Foreskin keratinocyte (primary cell): ENCODE measurements at places on chromosomes 16 and 17.

DNA sequence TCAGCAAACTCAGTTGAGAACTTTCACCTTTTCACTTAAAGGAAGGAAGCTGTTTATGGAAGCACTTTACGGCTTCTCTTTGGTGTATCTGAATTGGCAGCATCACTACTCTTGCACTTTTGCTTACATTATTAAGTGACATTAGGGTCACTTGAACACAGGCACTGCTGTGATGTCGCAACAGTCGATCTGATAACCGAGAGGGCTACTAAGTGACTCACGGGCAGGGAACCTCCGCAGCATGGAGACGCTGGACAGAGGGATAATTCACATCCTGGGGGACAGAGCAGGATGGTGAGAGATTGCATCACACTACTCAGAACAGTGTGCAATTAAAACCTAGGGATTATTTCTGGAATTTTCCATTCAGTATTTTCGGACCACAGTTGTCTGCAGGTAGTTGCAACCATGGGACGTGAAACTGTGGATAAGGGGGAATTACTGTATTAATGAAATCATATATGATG, 56.5 kb downstream of the DNAH2 start:
- no peak for DNase-seq

GRCh38 chr16:6035161-6035560, 937.6 kb upstream of the EEF2KMT start:
- no peak for DNase-seq

DNA sequence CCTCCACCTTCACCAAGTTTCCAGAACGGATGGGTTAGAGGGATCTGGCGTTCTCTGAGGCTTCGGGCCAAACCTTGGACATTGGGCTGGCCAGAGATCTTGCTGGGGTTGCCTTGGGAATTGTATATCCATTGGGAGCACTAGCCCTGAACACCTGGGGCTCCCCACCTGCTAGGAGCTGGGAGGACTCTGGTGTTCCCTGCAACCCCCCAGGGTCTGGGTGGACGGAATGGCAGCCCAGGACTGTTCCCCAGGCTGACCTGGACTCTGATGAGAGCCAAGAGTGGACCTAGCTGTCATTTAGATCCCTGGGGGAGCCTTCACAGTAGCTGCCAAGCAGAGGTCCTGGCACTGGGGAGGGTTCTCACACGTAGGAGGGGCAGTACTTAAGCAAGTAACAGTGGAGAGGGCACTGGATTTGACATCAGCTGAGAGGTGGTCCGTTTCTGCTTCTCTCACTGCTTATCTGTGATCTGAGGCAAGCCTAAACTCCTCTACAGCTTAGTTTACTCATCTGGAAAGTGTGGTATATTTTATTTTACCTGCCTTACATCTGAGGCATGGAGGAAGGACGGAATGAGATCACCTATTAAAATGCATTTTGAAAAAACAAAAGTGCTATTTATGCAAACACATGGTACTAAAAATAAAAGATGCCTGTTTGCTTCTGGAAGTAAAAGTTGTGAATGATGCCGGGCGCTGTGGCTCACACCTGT, 11.7 kb downstream of the SOCS3 start:
- no peak for DNase-seq

DNA sequence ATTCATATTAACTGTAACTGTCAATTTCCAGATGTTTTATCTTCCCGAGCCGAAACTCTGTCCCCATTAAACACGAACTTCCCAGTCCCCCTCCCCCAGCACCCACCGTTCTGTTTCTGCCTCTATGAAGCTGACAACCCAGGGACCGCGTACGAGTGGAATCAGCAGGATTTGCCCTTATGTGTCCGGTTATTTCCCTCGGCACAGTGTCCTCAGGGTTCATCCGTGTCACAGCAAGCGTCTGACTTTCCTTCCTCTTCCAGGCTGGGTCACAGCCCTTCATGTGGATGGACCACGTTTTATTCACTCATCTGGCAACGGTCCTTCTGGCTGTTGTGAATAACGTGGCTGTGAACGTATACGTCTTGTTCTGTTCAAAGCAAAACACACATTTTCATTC, 31.3 kb downstream of the METRNL start:
- no peak for DNase-seq

- DNase-seq = no peak
Measured at GRCh38 chr17:21535686-21536375, 156.5 kb upstream of the KCNJ18 start.

DNA sequence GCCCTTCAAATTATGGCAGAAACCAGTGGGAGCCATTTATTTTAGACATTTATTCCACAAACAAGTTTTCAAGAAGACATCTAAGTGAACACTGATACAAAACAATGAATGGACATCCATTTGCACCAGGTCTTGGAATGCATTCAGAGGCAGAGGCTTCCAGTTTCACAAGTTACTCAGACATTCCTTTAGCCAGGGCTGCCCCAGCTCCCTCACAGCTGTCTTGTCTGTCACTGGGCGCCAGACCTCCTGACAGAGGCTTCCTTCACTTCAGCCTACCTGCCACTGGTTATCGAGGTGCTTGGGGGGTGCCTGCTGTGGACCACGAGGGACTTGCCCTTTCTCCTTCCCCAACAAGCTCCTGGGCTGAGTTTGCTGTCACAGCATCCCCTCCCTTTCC, 19.2 kb downstream of the AQP8 start:
- no peak for DNase-seq

DNA sequence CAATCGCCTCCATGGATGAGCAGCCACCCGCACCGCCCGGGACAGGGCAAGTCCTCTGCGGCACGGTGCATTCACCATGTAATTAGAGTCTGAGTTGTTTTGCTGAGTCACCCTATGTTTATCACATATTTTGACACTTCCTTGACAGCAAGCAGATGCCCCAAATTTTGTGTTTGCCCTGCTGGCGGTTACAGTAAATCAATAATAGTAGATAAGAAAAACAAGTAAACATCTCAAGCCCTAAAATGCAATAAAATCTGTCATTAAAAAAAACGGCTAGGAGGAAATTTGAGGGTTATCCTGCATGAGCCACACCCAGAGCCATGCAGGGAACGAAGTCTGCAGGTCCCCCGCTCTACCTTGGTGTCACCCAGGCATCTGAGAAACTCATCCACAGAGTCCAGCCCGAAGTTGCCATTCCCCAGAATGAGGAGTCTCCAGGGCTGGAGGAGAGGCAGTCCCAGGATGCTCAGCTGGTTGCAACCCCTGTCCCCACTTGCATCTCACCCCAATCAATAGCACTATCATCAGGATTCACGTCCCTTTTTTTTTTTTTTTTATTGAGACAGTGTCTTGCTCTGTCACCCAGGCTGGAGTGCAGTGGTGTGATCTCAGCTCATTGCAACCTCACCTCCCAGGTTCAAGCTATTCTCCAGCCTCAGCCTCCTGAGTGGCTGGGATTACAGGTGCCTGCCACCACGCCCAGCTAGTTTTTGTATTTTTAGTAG, 16.5 kb upstream of the ST6GALNAC1 start:
- no peak for DNase-seq

DNA sequence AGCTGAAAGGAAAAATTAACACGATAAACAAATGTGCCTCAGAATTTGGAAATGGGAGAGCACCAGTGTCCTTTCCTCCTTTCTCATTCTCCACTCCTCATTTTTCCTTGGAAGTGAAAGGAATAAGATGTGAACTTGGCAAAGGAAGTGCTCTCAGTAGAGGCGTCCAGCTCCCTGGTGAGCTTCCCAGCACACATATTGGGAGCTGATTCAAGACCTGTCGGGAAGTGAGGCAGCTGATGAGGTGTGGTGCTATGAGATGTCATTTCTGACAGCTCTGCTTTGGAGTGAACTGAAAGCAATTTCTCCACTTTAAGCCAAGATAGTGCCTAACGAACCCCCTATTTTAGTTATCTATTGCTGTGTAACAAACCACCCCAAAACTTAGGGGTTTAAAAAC, 238.5 kb upstream of the IRX3 start:
- no peak for DNase-seq

DNA sequence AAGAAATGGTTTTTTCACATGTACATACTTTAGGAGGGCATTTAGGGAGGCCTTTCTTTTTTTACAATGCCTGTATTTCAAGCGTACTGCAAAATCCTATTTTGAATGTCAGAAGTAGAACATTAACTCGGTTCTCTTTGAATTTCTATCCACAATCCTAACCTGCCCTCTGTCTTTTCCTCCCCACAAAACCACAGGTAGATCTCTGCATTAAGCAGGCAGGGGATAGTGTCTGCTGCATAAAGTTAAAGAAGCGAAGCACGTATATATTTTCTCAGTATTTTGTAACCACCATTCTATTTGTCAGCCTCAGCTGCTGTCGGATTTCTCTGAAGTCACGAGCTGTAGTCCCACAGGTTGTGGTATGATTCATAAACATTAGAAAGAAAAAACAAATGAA, 137.5 kb downstream of the SHISA6 start:
- DNase-seq = no peak
